T-helper 2 cell treated with Interferon-gamma antibody and Interleukin-4, amounts not matched to agents 100 ng/mL and 5 ng/mL, for 36 hours (primary cell): ENCODE measurements at places on chromosomes 7 and 10. TPM values are rescaled to one million over a fixed set of nuclear protein-coding genes. Genes with fewer than 3 reads are reported as not detected.

Gene SLC26A4
- 3.5 and 4.5 TPM in 2 replicates for total RNA-seq

Gene ANK3
- 14.7 and 15.9 TPM in 2 replicates for total RNA-seq

Gene CCDC146
- 7.8 and 13.3 TPM in 2 replicates for total RNA-seq

Gene GIMAP1
- total RNA-seq, result 16.5 and 18.8 TPM in 2 replicates

Gene TMEM176B
- not detected in 2 replicates for total RNA-seq

Gene TFR2
- total RNA-seq, result 11.7 and 13.5 TPM in 2 replicates

Gene CHRM2
- not detected in 2 replicates for total RNA-seq

Gene PSD
- total RNA-seq, result 1.4 and 1.6 TPM in 2 replicates

Gene CRYGN
- total RNA-seq, result not detected in 2 replicates

Gene CCL26
- not detected in 2 replicates for total RNA-seq

Gene STOX1
- total RNA-seq, result 0.70 and 0.73 TPM in 2 replicates

Gene CALHM3
- 0.14 TPM in 1 of 2 replicates, not detected in the other for total RNA-seq

Gene WNT8B
- 0.27 and 0.41 TPM in 2 replicates for total RNA-seq

Gene DDC
- 0.55 TPM in 1 of 2 replicates, not detected in the other for total RNA-seq

Gene SSBP1
- total RNA-seq, result 173 and 179 TPM in 2 replicates

Gene ABLIM1
- total RNA-seq, result 125 and 127 TPM in 2 replicates

Gene EPDR1
- total RNA-seq, result 0.20 and 0.36 TPM in 2 replicates

Gene AGMO
- total RNA-seq, result not detected in 2 replicates

Gene TBX20
- 0.25 and 0.39 TPM in 2 replicates for total RNA-seq

Gene ADRA2A
- total RNA-seq, result not detected in 2 replicates

Gene CYP3A5
- total RNA-seq, result not detected in 2 replicates

Gene AGR2
- not detected in 2 replicates for total RNA-seq

Gene NAPEPLD
- 12.7 and 13.2 TPM in 2 replicates for total RNA-seq

Gene HOXA3
- 0.34 TPM in 1 of 2 replicates, not detected in the other for total RNA-seq

Gene AFAP1L2
- 1.6 and 1.9 TPM in 2 replicates for total RNA-seq

Gene CYP2C19
- total RNA-seq, result not detected in 2 replicates

Gene BAMBI
- 0.09 and 0.18 TPM in 2 replicates for total RNA-seq

Gene CLEC2L
- total RNA-seq, result not detected in 2 replicates

Gene GIMAP4
- total RNA-seq, result 198 TPM in 2 replicates

Gene SHH
- total RNA-seq, result 0.05 TPM in 2 replicates

Gene CEP55
- 72.5 and 73.1 TPM in 2 replicates for total RNA-seq

Gene CREB3L2
- total RNA-seq, result 47.0 and 47.7 TPM in 2 replicates

Gene TRA2A
- total RNA-seq, result 125 and 131 TPM in 2 replicates

Gene CDNF
- 0.34 and 0.48 TPM in 2 replicates for total RNA-seq

Gene OPN1SW
- not detected in 2 replicates for total RNA-seq

Gene FKBP14
- total RNA-seq, result 7.7 and 8.6 TPM in 2 replicates

Gene GRID2IP
- 0.07 TPM in 1 of 2 replicates, not detected in the other for total RNA-seq

Gene ZNF365
- not detected in 2 replicates for total RNA-seq

Gene DIP2C
- 2.5 and 2.7 TPM in 2 replicates for total RNA-seq

Gene ASAH2B
- total RNA-seq, result 2.1 and 2.2 TPM in 2 replicates

Gene PTPRZ1
- not detected in 2 replicates for total RNA-seq

Gene LRRTM3
- total RNA-seq, result not detected in 2 replicates

Gene NODAL
- 0.09 and 0.11 TPM in 2 replicates for total RNA-seq

Gene TBXAS1
- 3.8 and 4.4 TPM in 2 replicates for total RNA-seq

Gene SMARCD3
- total RNA-seq, result 2.5 and 2.6 TPM in 2 replicates
